ENCODE measurements at places on chromosomes 6 and 20. TPM values are rescaled to one million over a fixed set of nuclear protein-coding genes. Genes with fewer than 3 reads are reported as not detected.

Gene MOXD1
- 15.0 TPM for total RNA-seq

Gene PLN
- 431 TPM for total RNA-seq

GRCh38 chr6:25713824-25714223 lies 40.7 kb upstream of the SLC17A4 start:
- no peaks in the 10 kb centered on the region for H3K36me3 ChIP-seq
- H3K27ac ChIP-seq = no peak overlapping the region
- no peak for DNase-seq
- no peaks in the 10 kb centered on the region for H3K4me1 ChIP-seq

DNA sequence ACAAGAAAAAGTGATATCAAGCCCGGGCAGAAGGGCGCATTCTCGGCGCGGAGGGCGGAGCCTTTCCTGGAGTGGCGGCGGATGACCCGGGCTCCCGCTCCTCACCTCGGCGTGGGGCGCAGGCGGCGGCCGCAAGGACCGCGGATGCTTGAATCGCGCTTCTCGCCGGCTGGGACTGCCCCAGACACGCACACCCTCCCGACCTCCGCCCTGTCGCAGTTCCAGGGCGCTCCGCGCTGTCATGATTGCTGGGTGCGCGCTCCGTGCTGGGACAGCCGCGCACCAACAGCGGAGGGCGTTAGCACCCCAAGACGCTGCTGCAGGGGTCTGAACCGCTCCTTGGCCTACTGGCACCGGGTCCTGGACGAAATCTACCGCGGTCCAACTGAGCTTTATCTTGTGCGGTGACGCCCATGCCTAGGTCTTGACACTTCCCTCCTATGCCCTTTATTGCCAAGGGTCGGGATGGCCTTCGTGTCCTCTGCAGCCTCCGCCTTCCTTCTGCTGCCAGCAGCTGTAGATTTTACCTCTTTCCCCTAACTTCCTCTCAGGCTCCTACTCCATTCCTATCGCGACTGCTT lies 43.3 kb downstream of the IRAK1BP1 start:
- H3K27me3 ChIP-seq = no peaks in the 10 kb centered on the region
- peaks cover 13% of the 10 kb centered on the region for H3K4me1 ChIP-seq
- H3K36me3 ChIP-seq = no peaks in the 10 kb centered on the region
- DNase-seq = no peak
- H3K4me3 ChIP-seq = peak overlapping the region; percentile 50
- H3K27ac ChIP-seq = no peak overlapping the region

GRCh38 chr6:81997090-81997926 lies 244.8 kb upstream of the TENT5A start:
- DNase-seq = no peak
- H3K4me1 ChIP-seq = no peaks in the 10 kb centered on the region
- H3K4me3 ChIP-seq = no peak overlapping the region
- H3K36me3 ChIP-seq = no peaks in the 10 kb centered on the region
- no peak overlapping the region for H3K27ac ChIP-seq
- H3K27me3 ChIP-seq = no peaks in the 10 kb centered on the region

GRCh38 chr6:145844933-145845540 lies 30.4 kb upstream of the FBXO30 start:
- H3K4me3 ChIP-seq = no peak overlapping the region
- peak overlapping the region; percentile 84 for H3K27ac ChIP-seq
- no peaks in the 10 kb centered on the region for H3K27me3 ChIP-seq
- no peaks in the 10 kb centered on the region for H3K36me3 ChIP-seq

DNA sequence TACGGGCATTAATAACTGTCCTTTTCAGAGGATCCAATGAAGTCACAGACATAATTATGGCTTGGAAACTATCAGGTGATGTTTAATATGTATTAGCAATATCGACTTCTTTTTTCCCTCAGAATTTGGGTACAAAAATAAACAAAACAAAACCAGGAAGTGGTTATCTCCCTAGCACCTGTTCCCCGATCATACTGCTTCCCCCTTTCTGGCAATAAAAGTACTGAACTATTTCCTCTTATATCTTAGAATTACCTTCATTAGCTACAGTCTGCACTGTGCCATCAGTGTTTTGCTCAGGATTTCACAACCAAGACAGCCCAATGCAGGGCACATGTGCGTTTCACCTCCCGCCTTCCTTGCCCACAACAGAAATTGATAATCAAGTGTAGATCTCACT lies 216.9 kb upstream of the BTBD3 start:
- no peak overlapping the region for H3K4me3 ChIP-seq
- H3K36me3 ChIP-seq = no peaks in the 10 kb centered on the region
- H3K4me1 ChIP-seq = no peaks in the 10 kb centered on the region

DNA sequence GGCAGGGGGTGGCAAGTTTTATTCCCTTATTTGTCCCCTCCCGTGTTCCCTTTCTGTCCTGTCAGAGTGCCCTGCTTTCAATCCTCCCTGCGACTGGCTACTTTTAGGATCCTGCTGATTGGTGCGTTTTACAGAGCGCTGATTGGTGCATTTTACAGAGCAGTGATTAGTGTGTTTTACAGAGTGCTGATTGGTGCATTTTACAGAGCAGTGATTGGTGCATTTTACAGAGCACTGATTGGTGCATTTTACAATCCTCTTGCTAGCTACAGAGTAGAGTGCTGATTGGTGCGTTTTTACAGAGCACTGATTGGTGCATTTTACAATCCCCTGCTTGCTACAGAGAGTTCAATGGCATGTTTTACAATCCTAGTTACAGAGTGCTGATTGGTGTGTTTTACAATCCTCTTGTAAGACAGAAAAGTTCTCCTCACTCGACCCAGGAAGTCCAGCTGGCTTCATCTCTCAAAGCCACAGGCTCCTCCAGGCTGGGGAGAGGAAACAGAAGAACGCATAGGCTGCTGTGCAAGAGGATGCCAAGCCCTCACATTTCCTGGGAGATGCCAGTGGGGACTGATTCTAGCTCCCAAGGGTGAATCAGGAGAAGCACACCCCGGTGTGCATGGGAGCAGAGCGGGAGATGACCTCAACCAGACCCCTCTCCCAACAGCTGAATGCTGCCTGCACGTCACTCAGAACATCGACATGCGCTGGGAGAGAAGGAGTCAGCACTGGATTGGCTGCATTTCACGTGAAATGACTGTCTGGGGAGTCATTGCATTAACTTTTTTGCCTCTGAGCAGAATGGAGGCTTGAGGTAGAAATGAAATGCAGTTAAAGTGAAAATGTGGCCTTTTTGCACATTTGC lies 48.3 kb upstream of the SLC22A23 start:
- H3K27ac ChIP-seq = no peak overlapping the region
- no peaks in the 10 kb centered on the region for H3K4me1 ChIP-seq
- no peaks in the 10 kb centered on the region for H3K36me3 ChIP-seq
- no peak overlapping the region for H3K4me3 ChIP-seq
- no peaks in the 10 kb centered on the region for H3K27me3 ChIP-seq

DNA sequence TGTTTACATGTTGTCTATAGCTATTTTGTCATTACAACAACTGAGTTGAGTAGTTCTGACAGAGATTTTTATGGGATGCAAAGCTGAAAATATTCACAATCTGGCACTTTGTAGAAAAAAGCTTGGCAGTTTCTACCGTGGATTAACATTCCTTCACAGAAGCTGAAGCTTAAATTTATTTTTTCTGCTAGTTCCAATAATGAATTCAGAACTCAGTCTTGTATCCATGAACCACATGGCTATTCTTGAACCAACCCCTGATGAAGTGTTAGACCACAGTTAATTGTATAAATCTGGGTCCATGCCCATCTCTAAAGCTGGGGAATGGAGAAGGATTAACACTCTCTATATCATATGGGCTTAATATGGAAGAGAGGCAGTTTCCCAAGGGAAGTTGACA lies 743.8 kb upstream of the FLRT3 start:
- H3K27ac ChIP-seq = no peak overlapping the region
- no peak overlapping the region for H3K4me3 ChIP-seq
- DNase-seq = no peak
